H54 (cell line): ENCODE measurements at places on chromosomes 5 and 9.

- no peak for DNase-seq
These were observed 17.6 kb upstream of the MATR3 start for GRCh38 chr5:139275956-139276355.

- no peak for DNase-seq
These were observed 50.5 kb downstream of the PSD2 start for GRCh38 chr5:139845846-139846681.

GRCh38 chr5:95454536-95454935 is 63.4 kb downstream of the FAM81B start:
- DNase-seq: no peak

DNA sequence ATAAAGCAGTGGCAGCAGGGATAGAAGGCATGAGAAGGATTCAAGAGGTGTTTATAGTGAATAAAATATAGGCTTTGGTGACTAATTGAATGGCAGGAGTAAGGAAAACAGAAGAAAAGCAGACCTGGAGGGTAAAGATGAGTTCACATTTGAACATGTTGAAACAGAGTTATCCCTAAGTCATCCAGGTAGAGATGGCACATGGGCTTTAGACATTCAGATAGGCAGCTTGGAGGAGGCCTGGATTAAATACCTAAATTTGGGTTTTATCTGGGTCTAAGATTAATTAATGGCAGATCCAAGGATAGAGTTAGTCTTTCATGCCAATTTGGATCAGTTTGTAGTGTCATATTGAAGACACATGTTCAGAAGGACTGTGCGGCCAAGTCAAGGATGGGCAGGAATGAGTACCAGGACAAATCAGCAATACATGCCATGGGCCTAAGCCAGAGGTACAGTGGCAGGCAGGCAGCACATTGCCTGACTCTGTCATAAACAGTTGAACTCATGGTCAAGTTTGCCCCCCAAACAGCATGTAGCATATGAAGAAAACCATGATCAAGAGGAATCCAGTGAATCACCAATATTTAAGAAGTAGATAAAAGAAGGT is 115.5 kb upstream of the SLC12A2 start:
- DNase-seq: no peak

DNA sequence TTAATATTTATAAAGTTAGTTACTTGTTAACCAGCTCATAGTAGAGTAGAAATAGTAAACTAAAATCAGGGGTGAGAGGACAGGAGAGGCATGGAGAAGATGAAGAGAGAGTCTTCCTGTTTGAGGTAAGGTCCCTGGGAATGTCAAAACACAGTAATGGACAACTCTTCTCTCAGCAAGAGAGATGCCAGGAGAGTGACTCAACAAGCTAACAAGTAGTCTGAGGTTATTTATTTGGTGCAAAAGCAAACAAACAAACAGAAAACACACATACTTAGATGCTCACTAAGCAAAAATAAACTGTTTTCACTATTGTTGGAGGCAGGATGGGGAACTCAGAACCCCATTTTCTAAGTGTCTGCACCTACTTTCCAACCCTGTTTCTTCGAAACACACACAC is 333.2 kb upstream of the RFX3 start:
- DNase-seq: no peak

DNA sequence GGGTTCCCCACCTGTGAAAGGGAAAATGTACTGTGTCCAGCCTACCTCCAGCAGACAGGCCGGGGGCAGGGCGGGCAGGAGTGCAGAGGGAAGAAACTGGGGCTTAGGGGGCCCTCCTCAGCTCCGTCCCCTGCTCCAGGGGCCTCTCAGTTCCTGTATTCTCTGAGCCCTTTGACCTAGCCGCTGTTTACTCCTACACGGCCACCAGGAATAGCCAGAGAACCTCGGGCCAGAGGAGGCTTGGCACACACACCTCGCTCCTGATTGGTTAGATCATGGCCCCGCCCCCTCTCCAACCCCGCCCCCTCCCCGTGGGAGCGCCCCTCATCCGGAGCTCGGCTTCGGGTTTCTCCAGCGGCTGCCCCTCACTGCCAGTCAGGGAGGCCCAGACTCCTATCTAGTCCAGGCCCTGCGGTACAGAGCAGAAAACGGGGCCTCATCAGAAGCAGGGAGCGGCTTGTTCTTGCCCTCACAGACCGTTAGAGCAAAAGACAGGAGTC is 2.2 kb downstream of the ST6GALNAC6 start:
- DNase-seq: no peak

GRCh38 chr9:17930071-17930470 is 351.2 kb downstream of the SH3GL2 start:
- DNase-seq: no peak

- DNase-seq: no peak
These were observed 22.7 kb upstream of the MROH2B start for GRCh38 chr5:41093803-41094202.
